ENCODE measurements at places on chromosomes 11 and 22.
A peak's percentile ranks its signal among the peaks of the same experiment; 100 is the strongest.

GRCh38 chr22:30233582-30233981 lies 13.0 kb downstream of the LIF start:
- DNase-seq: no peak

DNA sequence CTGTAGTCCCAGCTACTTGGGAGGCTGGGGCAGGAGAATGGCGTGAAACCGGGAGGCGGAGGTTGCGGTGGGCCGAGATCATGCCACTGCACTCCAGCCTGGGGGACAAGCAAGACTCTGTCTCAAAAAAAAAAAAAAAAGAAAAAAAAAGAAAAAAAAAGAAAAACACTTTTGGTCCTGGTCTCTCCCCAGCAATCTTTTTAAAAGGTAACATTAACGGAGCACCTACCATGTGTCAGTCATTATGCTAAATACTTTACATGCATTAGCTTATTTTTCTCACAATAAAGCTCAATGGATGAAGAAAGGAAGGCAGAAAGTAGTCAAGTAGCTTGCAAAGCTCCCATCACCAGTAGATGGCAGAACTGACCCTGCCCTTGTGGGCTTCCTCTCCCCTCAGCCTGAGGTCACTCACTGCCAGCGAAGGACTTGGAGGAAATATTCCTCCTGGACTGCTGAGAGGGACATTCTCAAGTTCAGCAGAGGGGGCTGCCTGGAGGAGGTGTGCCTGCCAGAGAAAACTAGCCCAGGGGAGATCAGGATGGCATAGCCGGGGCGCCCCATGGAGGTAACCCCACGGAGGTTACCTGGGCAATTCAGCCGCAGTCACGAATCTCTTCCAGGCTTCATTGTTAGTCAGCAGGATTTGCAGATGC lies 15.5 kb downstream of the APOL3 start:
- DNase-seq: peak; percentile 38

DNA sequence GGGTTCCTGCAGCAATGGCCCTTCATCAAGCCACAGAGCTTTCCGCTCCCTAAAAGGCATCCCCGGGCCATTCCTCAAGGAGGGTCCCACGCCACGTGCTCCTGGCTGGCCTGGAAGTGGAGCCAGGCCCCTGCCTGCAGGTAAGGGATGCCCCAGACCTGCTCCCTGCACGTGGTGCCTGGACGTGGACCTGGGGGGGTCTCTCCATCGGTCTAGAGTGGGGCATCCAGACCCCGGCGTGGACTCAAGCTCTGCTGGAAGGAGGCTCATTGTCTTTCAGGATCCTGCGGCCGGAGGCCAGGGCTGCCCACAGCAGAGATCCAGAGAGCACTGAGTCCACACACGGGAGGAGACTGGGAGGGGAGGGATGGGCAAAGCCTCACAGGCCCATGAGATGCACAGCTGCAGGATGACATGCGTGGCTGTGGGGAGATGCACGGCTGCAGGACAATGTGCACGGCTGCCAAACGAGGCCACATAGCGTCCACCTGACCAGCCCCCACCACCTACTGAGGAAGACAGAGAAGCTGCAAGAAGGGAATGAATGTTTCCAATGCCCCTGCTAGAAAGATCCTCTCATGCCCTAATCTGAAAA lies 236.7 kb downstream of the BRD1 start:
- no peak for DNase-seq

DNA sequence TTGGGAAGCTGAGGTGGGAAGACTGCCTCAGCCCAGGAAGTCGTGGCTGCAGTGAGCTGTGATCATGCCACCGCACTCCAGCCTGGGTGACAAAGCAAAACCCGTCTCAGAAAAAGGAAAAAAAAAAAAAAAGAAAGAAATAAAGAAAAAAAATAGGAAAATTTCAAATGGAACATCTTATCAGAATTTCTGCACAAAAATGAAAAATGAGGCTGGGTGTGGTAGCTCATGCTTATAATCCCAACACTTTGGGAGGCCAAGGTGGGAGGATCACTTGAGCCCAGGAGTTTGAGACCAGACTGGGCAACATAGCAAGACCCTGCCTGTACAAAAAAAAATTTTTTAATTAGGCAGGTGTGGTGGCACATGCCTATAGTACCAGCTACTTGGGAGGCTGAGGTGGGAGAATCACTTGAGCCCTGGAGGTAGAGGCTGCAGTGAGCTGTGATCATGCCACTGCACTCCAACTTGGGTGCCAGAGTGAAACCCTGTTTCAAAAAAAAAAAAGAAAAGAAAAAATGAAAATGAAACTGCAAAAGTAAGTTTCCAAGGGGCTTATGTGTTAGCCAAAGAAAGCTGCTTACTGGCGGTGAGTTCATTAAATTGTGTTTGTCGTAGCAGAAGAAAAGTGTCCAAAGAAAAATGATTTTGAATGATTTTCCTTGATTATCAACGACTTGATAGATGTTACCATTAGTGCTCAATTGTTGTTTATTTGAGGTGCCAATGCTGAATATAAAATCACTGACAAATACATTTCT lies 7.5 kb upstream of the CRKL start:
- DNase-seq: no peak

Data from HuH-7 (cell line).